Retina (tissue), 1 donor: ENCODE measurements at places on chromosomes 5 and 9.

DNA sequence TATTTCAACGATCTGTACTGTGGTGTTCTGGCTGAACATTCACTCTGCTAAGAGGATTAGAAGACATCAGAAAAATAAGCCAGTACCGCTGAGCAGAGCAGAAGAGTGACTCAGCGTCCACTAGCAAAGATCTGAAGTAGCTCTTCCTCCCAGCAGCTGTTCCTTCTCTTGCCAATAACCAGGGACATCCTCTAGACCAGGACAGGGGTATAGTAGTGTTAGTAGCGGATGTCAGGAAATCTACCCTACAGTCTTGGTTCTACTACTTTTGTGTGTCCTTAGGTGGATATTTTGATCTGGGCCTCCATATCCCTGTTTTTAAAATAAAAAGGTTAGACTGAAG, 103.6 kb downstream of the TSSK1B start:
- no peak for DNase-seq

DNA sequence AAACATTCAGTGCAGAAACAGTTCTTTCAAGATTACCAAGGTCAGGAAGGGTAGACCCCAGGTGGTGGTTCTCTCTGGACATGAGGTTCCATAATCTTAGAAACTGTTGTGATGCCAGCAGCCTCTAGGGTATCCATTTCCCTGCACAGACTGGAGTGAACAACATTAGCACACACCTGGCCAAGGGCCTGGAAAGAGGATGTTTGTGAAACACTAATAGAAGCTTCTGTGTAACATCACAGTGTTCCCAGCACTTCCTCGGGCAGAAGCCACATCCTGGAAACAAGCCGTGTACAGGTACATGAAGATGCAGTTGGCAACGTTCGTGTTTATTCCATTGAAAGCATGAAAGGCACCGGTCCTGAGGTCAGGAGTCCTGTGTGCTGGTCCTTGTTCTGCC, 598.2 kb upstream of the KLF4 start:
- no peak for DNase-seq

DNA sequence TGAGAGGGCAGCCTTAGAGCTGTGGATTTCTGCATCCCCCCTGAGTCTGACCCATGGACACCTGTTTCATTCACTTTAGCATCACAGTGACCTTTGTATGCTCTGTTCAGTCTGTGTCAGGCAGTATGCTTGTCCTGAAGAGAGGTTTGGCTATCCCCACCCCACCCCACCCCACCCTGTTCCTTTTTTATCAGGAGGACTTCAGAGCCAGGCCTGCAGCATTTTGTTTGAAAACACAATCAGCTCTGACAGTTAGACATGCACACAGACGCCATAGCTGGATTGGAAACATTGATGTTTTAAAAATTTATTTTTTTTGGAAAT, 142.2 kb downstream of the NTRK2 start:
- DNase-seq, result no peak

DNA sequence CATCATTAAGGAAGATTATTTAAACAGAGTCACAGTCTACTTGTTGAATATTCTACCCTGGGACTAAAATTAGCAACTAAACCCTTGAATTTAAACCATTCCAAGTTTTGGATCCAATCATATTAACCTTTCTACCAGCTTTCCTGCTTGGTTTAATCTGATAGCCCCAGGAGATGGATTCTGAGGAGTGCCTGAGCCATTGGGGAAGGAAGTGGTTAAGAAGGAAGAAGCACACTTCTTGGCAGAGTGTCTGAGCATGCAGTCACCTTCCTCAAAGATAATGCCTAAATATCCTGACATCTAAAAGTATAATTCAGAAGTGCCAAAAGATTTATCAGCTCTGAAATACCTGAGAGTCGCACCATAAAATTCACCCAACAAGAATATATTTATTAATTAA, 74.1 kb upstream of the SNCAIP start:
- DNase-seq, result no peak

DNA sequence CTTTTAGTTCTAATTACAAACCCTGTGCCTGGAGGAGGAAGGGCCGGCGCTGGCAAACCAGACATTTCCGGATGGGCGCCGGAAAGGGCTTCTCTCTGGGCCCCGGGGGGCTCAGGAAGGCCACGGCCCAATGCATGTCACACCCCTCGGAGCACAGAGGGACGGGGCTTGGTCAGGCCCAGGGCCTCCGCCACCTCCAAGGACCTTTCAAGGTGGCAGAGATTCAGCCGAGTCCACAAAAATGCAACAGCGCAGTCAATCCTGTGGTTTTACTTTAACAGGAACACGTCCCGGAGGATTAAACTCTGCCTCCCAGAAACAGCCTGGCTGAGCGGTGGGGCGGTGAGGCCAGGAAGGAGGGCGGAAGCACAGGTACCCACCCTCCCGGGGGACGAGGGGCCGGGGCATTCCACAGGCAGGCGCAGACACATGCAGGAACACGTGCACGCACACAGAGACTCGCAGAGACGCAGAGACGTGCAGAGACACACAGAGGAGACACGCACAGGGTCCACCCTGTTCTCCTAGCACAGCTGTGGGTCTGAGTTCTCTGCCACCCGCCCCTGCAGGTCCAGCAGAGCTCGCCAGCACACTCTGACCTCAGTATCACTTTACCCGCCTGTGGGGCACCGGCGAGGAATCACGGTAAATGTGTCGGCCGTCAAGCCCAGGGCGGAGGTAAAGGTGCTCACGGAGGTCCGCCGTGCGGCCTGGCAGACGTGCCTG, 23.0 kb downstream of the SLC9A3 start:
- no peak for DNase-seq

- DNase-seq, result peak; percentile 39
Measured at GRCh38 chr5:158534203-158534602, 565.5 kb downstream of the EBF1 start.

DNA sequence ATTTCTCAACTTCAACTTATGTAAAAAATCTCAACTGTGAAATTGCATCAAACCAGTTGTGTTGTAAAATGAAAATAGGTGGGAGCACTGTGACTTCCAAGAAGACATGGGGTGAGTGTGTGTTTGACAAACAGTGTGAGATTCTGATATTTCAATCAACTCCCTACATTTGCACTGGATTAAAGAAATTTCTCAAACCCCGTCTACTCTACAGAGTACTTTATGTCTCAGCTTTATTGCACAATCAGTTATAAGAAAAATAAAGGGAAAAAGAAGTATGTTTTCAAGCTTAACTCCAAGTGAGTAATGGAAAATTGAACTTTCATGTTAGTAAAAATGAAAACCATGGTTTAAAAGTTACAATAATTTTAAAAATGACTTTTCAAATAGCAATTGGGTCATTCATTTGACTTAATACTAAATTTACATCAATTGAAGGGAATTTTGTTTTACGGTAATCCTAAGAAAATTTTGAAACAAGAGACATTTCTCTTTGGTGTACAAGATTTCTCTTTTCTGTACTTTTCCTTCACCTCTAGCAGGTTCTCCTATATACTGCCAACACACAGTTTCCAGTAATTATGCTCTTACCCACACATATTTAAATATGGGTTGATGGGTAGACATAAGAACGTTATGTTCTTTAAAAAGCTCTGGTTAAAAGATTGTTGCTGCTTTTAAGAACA, 80.3 kb downstream of the CDO1 start:
- DNase-seq, result no peak

DNA sequence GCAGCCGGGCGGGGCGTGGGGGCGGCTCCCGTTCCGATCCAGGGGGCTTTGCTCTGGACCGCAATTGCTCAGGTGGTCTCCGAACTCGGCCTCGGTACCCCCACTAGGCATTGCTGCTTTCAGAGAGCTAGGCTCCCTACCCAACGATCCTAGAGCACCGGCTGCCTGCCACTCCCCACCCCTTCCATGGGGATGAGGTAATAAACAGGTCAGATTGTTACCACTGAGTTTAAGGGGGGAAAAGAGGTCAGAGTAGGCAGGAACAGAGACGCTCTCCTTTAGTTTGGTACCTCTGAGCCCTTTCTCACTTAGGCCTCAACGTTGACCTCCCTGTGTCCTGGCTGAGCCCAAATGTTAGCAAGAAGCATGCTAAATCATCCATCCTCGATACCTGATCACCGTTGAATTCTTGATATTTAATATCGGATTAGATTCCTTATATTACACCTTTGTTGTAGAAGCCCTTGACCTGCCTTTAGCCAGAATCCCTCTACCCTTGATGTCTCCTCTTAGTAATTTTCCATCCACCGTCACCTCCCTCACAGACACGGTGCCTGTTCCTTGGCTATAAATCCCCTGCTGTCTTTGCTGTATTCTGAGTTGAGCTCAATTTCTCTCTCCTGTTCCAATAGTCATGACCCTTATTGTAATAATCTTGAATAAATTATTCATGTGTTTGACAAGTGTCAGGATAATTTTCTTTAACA, 588 bp upstream of the PLPP1 start:
- no peak for DNase-seq

DNA sequence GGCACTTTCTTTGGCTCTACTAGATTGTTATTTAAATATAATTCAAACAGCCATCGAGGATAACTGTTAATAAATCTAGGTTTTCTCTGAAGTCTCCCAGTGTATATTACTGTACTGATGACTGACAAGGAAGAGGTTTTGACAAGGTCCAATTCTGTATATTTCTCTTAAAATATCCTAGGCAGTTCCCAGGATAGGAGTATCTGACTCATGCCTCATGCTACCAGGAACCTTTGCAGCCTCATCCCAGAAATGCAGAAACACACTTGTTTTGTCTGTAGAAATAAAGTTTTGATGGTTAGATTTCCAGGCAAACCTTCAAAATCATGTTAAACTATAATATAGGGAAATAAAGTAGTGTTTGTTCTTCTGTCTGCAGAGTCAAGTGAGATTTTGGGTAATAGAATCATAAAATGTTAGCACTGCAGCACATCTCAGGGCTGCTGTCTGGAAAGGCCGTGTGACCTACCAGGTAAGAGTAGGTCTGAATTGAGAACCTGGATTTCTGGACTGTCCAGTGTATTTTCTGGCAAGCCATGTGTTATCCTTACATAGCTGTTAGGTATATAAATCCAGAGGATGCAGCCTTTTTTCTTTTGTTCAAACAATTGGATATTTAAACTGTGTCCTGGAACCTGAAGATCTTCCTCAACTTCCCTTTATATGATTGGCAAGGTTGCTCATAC, 8.3 kb downstream of the UBE2D2 start:
- no peak for DNase-seq

DNA sequence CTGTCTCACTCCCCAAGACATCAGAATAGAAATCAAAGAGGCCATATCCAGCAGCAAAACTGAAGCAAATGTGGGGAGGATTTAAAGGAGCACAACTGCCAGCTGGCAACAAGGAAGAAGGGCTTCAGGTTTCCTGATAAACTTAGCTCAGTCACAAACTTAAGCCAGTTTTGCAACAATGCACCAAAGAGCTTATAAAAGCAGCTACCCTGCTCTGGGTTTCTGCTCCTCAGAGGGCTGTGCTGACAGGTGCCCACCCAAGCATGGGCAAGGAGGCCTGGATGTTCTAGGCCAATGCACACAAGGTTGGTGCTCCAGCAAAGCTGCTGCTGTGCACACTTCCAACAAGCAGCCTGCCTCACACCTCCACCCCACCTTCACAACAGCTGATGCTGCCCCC, 132.9 kb downstream of the SIL1 start:
- DNase-seq, result no peak

GRCh38 chr5:14415024-14415697, 166.4 kb upstream of the OTULINL start:
- no peak for DNase-seq

GRCh38 chr5:58800356-58800755, 217.5 kb downstream of the RAB3C start:
- DNase-seq, result no peak

DNA sequence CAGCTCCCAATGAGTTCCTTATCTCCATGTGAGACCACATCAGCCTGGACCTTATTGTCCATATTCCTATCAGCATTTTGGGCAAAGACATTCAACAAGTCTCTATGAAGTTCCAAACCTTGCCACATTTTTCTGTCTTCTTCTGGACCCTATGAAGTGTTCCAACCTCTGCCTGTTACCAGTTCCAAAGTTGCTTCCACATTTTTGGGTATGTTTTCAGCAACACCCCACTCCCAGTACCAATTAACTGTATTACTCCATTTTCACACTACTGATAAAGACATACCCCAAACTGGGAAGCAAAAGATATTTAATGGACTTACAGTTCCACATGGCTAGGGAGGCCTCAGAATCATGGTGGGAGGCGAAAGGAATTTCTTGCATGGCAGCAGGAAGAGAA, 548.5 kb downstream of the CHSY3 start:
- DNase-seq, result no peak

- peak; percentile 93 for DNase-seq
Measured at GRCh38 chr5:124746916-124747790, 714 bp upstream of the ZNF608 start.

DNA sequence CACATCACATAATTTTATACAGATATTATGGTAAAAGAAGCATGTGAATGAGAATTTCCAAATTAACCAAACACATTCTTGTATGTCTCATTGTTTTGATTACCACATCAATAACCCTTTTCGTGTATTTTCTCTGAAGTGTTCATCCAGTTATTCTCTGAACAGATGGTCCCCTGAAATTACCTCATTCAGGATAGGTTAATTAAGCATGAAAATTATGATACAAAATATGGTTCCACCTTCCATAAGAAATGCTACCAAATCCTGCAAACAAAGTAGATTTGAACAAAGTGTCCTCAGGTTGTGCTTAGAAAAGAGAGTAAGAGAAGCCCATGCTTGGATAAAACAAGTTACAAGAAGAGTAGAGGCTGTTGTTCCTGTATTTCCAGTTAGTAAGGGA, 83.1 kb upstream of the LMNB1 start:
- no peak for DNase-seq

DNA sequence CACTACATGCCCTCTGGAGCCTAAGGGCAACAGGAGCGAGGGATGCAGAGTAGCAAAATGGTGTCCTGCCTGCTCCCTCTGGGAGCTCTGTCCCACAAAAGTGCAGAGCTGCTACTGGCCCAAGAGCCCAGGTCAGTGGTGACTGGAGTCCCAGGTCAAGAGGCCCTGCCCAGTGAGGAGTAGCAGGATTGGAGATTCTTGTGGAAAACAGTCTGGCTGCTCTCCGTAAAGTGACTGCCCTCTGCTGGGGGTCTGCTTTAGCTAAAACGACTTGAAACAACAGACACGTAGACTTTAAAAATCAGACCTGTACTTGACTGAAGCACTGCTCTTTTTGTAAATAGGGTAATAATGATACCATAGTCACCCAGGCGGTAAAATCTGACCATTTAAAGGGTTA, 917.0 kb downstream of the MAT2B start:
- DNase-seq, result no peak
